Lung (tissue), 17 donors: ENCODE measurements at places on chromosomes 7 and 10. TPM values are rescaled to one million over a fixed set of nuclear protein-coding genes. Genes with fewer than 3 reads are reported as not detected.

The HECW1 gene
- total RNA-seq, result 0.11 TPM

- H3K36me3 ChIP-seq, result no peaks in the 10 kb centered on the region
- H3K27ac ChIP-seq, result no peak within 1 kb of the TSS
- peaks cover 4% of the 10 kb centered on the region for H3K4me1 ChIP-seq
- H3K27me3 ChIP-seq, result no peaks in the 10 kb centered on the region
Measured at GRCh38 chr10:96304230-96304629, at the start of gene DNTT. Gene DNTT, plus strand, starts transcription at chr10:96304434. Its CDS starts 64 bp downstream, at chr10:96304498.

- H3K27me3 ChIP-seq, result no peaks in the 10 kb centered on the region
- no peak overlapping the region for H3K27ac ChIP-seq
- no peak overlapping the region for H3K4me3 ChIP-seq
- no peaks in the 10 kb centered on the region for H3K36me3 ChIP-seq
Measured at GRCh38 chr10:4533621-4534020, 292.4 kb upstream of the AKR1E2 start.

DNA sequence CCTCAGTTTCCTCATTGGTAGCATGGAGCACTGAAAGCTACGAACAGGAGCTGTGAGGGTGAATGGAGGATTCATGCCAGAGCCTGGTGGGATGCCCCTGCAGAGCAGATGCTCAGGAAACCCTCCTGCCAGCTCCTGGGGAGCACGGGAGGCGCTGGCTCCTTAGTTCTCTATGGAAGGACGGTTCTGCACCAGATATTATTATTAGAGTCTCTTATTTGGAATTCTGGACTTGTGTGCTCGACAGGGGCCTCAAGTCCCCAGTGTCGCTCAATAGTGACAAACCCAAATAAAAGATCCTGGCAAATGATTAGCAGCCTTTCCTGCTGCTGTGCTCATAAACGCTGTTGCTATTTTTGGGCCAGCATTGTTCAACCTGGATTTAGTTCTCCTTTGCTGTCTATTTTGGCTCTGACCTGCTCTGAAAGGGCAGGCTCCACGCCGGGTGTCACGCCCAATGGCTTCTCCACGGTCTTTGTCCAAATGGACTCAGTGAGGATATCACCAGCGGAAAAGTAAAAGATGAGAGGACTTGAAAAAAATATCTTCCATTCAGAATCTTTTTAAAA, 23.0 kb upstream of the KLF6 start:
- peaks cover 11% of the 10 kb centered on the region for H3K4me1 ChIP-seq
- H3K36me3 ChIP-seq, result no peaks in the 10 kb centered on the region
- no peak for DNase-seq
- H3K27ac ChIP-seq, result peak overlapping the region; percentile 84
- no peaks in the 10 kb centered on the region for H3K27me3 ChIP-seq

The ATOH7 gene
- total RNA-seq, result not detected

The CELF2 gene
- total RNA-seq, result 91.1 TPM

The CREM gene
- total RNA-seq, result 26.8 TPM

DNA sequence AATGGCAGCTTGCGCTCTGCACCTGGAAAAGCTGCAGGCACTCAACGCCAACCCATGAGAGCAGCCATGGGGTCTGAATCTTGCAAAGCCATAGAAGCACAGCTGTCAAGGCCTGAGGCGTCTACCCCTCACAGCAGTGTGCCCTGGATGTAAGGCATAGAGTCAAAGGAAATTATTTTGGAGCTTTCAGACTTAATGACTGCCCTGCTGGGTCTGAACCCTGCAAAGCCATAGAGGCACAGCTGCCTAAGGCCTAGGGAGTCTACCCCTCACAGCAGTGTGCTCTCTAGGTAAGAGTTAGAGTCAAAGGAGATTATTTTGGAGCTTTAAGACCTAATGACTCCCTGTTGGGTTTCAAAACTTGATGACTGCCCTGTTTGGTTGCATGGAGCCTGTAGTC, 706.9 kb upstream of the VSTM2A start:
- no peak overlapping the region for H3K4me3 ChIP-seq

The NUTM2E gene
- 1.1 TPM for total RNA-seq

DNA sequence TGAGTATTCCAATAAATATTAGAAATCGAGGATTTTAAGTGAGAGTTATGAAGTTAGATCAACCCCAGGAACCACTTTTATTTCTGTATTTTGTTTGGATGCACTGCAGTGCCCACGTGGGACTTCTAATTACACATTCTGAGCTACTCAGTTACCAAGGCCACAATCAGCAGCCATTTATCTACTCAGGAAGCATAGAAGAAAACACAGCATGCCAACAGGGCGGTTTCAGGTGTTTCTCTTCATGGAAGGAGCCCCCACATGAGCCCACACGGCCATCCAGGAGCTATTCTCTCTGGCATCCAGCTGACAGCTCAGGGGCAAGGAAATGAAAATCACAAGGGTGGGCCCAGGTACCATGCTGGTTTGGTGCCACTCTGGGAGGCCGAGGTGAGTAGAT, 266.5 kb upstream of the MKLN1 start:
- H3K4me3 ChIP-seq, result no peak overlapping the region
- DNase-seq, result no peak
- H3K27ac ChIP-seq, result peak overlapping the region; percentile 53
- no peaks in the 10 kb centered on the region for H3K4me1 ChIP-seq
- no peaks in the 10 kb centered on the region for H3K27me3 ChIP-seq

GRCh38 chr7:78299088-78299487, 500.5 kb downstream of the PHTF2 start:
- H3K4me1 ChIP-seq, result no peaks in the 10 kb centered on the region
- no peak overlapping the region for H3K27ac ChIP-seq

The CALHM3 gene
- total RNA-seq, result not detected

The SPRN gene
- total RNA-seq, result 0.15 TPM

DNA sequence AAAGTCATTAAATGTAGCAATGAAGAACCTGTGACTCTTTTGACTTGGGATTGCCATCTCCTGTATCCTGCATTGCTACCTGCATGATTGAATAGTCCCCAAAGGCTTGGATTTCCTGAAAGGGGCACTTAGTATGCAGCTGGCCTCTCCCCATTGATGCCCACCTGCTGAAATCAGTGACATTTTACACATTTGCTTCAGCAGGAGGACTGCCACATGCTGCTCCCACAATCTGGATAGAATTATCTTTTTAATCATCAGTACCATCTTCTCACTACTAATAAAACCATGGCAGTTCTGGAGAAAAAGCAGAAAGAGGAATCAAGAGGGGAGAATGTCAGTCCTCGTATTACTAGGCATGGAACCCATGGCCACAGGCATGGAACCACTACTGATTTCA, 67.8 kb downstream of the SLC13A1 start:
- no peak overlapping the region for H3K4me3 ChIP-seq
- H3K36me3 ChIP-seq, result no peaks in the 10 kb centered on the region
- H3K27me3 ChIP-seq, result no peaks in the 10 kb centered on the region
- H3K27ac ChIP-seq, result no peak overlapping the region
- DNase-seq, result no peak
- no peaks in the 10 kb centered on the region for H3K4me1 ChIP-seq

DNA sequence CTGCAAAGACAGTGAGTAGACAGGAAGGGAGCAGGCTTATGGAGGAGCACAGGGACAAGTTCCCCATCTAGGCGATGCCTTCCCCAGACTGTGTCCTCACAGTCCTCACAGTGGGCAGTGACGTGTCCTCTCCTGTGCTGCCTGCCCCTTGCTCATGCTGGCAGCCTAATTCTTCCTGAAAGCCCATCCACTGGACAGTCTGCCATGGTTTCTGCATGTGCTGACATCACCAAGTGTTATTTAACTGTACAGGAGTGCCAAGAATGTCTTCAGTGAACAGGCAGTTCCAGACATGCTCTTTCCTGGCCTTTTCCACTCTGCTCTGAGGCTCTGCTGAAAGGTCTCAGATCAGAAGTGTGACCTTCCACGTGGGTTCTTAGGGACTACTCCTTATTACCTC, 54.1 kb downstream of the ZNF248 start:
- no peaks in the 10 kb centered on the region for H3K36me3 ChIP-seq
- no peak overlapping the region for H3K4me3 ChIP-seq
- DNase-seq, result no peak
- H3K27ac ChIP-seq, result no peak overlapping the region

DNA sequence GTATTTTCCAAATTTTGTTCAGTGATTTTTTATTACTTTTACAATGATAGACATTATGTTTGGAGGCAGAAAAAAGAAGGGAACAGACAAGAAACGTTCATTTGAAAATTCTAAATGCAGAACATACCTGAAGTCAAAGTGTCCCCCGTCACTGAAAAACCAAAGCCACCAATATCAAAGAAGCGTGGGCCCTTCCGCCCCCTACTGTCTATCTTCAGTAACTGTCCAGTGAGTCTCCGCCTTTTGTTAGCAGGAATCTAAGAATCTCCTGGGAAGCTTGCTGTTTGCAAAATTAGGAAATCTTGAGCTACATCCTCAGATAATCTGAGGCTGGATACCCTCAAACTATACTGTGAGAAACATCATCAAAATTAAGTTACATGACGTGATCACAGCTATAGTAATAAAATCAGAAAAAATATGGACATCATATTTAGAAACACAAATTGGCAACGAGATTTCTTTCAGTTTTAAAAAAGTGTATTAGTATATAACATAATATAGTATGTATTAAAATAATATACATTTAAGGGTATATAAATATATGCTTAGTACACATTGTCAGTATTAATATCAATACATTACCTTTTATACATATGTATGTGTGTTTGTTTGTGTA, 169.3 kb upstream of the AKR1E2 start:
- no peaks in the 10 kb centered on the region for H3K27me3 ChIP-seq
- no peak overlapping the region for H3K4me3 ChIP-seq

- H3K4me3 ChIP-seq, result no peak overlapping the region
- no peak overlapping the region for H3K27ac ChIP-seq
- H3K27me3 ChIP-seq, result no peaks in the 10 kb centered on the region
- no peaks in the 10 kb centered on the region for H3K36me3 ChIP-seq
- no peak for DNase-seq
Measured at GRCh38 chr10:49384268-49384953, 11.5 kb downstream of the DRGX start.

- H3K4me3 ChIP-seq, result no peak overlapping the region
- DNase-seq, result no peak
- H3K36me3 ChIP-seq, result no peaks in the 10 kb centered on the region
- H3K4me1 ChIP-seq, result peaks cover 10% of the 10 kb centered on the region
Measured at GRCh38 chr10:30000802-30001571, 58.4 kb downstream of the JCAD start.

DNA sequence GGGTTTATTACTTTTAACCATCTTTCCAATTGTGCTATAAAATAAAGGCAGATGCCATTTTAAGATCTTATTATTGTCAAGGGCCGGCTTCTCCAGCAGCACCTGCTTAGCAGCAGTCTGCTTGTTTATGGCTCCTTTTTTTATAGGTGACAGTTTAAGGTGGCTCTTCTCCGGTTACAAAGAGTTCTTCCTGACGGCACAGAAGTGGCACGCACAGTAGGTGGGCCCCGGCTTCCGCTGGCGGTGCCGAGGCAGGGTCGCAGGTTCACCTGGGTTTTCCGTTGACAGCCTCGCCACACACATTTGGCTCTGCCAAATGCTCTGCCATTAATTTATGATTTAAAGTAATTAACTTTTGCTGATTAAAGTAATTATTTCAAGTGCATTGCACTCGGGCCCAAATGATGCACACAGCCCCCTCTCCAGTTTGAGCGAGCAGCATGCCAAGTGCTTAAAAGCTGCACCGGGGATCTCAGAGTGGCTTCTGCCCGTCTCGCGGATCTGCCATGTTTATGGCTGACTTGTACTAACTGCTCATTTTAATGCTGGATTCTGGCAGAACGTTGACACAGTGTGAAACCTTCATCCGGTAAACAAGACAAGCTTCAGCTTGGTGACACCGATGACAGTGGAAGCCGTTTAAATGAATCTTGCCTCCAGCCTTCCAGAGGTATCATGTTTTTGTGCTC, 355.1 kb upstream of the MKI67 start:
- no peaks in the 10 kb centered on the region for H3K4me1 ChIP-seq
- no peak overlapping the region for H3K4me3 ChIP-seq
- no peak overlapping the region for H3K27ac ChIP-seq
- no peaks in the 10 kb centered on the region for H3K36me3 ChIP-seq
- DNase-seq, result no peak
- no peaks in the 10 kb centered on the region for H3K27me3 ChIP-seq

DNA sequence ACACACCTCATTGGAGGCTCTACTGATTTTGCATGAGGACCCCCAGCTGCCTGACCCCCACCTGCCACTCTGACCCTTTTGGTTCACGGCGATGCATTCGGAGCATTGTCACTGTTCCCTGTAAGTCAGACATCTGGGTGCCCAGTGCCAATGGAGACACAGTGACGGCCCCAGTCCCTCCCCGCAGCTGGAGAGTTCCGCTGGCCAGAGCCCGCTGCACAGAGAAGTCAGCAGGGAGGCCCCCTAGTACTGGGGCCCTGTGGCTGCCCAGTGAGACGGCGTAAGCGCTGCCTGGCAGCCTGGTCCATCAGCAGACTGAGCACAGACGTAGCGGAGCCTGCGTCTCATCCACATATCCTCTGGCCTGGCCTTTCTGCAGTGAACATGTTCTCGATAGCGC, 77.5 kb downstream of the NKX6-2 start:
- H3K27me3 ChIP-seq, result no peaks in the 10 kb centered on the region
- no peak overlapping the region for H3K27ac ChIP-seq
- no peak for DNase-seq

The ADCY1 gene
- 1.8 TPM for total RNA-seq

- H3K27me3 ChIP-seq, result peaks cover 7% of the 10 kb centered on the region
- no peaks in the 10 kb centered on the region for H3K36me3 ChIP-seq
- no peak overlapping the region for H3K27ac ChIP-seq
- no peak overlapping the region for H3K4me3 ChIP-seq
- H3K4me1 ChIP-seq, result peaks cover 4% of the 10 kb centered on the region
Measured at GRCh38 chr7:29843093-29843492, 36.8 kb downstream of the WIPF3 start.

DNA sequence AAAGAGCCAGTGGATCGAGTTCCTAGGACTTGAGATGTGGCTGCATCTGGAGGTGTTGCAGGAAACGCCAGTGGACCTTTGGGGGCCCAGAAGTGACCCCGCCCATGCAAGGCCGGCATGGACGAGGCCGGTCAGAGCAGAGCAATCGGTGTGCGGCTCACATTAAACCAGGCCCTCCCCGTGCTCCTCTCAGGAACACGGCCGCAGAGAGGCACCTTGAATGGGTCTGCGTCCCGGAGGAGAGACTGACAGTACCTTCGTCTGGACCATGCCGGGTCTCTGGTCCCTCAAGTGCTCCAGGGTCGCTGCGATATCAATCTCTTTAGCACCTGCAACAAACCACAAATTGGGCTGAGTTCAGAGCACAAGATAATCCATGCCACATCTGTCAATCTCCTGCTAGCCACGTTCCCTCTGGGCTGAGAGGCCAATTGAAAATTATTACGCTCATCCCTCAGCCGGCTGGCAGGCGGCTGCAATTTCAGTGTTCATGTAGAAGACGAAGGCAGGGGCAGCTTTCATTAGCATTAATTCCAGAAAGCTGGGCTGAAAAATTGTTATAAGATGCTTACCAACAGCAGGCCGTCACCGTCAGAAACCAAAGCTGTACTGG, 212.0 kb downstream of the DNAJB6 start:
- no peaks in the 10 kb centered on the region for H3K27me3 ChIP-seq
- no peaks in the 10 kb centered on the region for H3K36me3 ChIP-seq
- no peaks in the 10 kb centered on the region for H3K4me1 ChIP-seq
- no peak overlapping the region for H3K27ac ChIP-seq
- H3K4me3 ChIP-seq, result no peak overlapping the region
- DNase-seq, result no peak
